IMR-90 (cell line): ENCODE measurements at places on chromosomes 1 and 21.

DNA sequence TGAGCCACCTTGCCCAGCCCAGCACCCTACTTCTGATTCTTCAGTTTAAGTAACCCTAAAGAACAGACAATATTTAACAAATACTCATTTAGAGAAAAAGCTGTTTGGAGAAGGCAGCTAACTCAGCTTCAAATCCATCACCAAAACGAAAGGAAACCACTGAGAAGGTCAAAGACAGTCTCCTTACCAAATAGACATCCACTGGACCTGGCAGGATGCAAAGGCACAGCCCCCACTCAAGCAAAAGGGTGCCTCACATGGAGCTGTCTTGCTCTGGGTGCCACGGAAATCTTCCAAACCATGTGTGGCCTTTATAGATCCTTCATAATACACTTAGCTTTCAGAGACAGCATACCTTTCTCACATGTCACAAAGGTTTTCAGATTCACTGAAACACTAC is 165.5 kb downstream of the RERE start:
- no peak for DNase-seq

DNA sequence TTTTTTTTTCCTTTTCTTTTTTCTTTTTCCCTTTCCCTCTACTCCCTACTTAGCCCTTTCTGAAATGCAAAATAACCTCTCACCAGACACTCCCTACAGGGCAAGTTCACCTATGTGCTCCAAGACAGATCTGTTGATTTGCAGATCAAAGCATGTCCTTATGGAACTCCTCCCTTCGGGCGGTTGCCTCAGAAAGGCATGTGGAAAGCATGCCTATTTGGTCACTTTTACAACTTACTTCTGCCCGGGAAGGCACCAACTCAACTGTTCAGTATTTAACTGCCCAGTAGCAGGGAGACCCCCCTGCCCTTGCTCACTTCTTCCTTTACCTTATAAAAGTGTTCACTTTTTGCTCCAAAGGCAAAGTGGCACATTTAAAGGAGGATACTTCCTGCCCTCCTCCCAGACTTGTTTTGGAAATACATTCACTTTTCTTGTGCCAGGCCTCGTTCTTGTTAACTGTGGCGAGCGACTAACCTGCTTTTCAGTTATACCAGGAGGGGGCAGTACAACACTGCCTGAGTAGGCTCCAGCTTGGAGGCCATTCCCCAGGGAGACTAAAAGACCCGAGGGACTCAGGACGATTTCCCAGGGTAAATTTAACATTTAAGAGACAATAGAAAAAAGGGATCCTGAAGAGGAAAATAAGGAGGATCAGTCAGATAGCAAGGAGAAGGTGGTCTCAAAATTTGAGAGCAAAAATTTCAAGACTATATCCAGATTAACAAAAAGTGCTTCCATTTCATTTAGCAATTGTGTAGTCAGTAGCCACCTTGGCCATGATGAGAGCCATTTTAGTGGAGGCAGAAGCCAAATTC is 12.3 kb upstream of the SLAMF7 start:
- peak; percentile 55 for DNase-seq

GRCh38 chr1:59482986-59483385 is 186.1 kb downstream of the FGGY start:
- no peak for DNase-seq

DNA sequence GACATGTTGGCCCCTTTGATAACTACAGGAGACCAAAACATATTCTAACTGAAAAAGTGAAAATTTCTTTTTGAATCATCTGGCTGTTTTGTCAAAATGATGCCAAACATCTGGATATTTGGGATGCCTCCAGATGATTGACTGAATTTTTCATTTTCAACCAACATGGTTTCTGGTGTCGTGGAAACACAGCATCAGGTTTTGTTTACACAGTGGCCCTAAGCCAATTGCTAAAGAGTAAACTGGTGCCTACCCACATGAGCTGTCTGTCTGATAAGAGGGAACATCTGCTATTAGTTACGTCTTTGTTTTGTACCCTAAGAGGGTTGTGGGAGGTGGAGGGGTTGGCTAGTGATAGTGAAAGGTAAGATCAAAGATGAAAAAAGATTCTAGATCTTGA is 204.8 kb downstream of the KCNK2 start:
- peak; percentile 22 for DNase-seq

- DNase-seq = peak; percentile 17
These were observed 15.0 kb upstream of the ERMAP start for GRCh38 chr1:42801832-42802473.

DNA sequence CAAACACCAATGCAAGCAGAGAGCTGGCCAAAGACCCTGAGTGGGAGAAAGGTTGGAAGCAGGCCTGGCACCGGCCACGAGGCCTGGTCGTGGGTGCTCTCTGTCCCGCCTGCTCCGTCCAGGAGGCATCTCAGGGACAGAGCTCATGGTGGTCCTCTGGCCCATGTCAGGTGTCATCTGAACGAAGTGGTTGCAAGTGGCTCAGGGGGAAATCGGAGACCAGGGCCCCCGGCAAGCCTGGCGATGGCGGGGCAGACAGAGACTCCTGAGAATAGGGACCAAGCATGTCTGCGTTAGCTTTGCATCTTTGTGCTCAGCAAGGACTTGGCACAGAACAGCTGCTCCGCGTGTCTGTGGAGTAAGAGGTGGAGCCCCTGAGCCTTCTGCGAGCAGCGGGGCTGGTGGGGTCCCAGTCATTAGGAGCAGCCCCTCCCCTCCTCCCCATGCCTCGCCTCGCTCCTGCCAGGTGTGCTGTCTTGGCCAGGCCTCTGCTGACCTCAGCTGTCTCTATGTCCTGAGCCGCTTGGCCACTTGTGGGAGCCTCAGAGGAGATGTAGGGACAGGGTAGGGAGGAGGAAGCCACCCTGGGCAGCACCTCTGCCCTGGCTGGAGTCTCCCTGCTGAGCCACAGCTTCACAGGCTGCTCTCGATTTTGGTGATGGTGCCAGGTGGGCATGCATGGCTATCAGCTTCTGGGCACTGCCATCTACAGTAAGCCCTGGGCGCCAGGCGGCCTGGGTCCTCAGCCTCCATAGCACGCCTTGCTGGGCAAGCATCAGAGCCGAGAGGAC is 362.9 kb upstream of the VAMP3 start:
- DNase-seq = no peak

GRCh38 chr1:50796272-50796671 is 163.8 kb downstream of the FAF1 start:
- no peak for DNase-seq

DNA sequence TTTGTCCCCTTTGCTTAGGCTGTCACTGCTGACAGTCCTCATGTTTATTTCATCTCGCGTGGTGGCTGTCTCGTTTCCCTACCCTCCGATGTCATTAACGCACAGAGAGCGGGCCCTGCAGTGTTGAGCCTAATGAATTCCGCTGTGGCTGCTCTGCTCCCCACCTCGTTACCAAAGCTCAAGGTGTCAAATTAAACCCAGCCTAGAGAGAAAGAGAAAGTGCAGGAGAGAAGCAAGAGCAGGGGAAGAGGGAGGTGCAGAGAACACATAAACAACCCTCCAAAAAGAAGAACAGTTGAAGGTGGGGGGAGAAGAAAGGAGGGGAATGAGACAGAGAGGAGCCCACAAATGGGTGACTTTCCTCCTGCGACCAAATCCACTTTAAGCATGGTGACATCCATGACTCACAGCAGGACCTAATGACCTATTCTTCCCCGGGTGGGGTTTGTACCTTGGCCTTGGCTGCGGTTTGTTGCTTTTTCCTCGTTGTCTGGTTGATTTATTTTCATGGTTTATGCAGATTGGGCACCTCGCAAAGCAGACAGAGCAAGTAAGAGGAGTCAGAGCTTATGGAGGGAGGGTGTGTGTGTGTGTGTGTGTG is 92.5 kb downstream of the PBX1 start:
- DNase-seq = peak; percentile 25

GRCh38 chr1:204278251-204278650 is 64.5 kb upstream of the GOLT1A start:
- DNase-seq = peak; percentile 36

GRCh38 chr1:109808703-109809102 is 45.0 kb upstream of the EPS8L3 start:
- DNase-seq = no peak

DNA sequence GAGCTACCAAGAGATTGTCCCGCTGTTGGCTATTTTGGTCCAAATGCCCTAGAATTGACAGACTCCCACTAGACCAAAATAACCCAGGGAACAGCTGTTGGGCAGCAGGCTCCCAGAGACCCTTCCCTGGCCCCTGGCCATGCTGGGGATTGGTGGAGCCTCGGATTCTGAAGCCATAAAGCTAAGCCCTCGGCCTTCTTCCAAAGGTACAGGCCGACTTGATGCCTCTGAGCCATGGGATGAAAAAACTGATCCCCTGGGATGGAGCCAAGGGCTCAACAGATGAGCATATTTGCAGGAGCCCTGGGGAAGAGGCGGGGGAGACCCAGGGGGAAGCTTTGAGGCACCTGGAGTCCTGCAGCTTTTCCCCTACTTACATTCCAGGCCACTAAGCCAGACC is 1.0 kb upstream of the LRRC38 start:
- DNase-seq = no peak

GRCh38 chr1:6984986-6985385 is 199.7 kb downstream of the CAMTA1 start:
- no peak for DNase-seq

- DNase-seq = peak; percentile 78
These were observed 173.0 kb downstream of the ADGRL4 start for GRCh38 chr1:78833491-78833890.

DNA sequence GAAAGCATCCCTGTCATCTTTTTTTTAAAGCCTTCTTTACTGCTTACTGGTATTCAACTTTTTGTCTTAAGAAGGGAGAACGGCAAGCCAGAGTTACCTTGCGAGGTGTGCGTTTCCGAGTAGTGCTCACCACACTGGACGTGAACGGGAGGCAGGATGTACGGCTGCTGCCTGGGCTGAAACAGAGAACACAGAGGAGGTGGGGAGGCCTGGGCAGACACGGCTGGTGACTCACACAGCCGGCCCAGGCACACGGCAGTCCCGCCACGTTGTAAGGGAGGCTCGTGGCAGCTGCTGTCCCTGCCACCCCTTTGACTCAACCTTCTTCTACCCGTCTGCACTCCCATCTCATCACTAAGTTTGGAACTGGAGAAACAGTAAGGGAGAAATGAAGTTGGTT is 105.8 kb downstream of the SMYD2 start:
- DNase-seq = peak; percentile 42

DNA sequence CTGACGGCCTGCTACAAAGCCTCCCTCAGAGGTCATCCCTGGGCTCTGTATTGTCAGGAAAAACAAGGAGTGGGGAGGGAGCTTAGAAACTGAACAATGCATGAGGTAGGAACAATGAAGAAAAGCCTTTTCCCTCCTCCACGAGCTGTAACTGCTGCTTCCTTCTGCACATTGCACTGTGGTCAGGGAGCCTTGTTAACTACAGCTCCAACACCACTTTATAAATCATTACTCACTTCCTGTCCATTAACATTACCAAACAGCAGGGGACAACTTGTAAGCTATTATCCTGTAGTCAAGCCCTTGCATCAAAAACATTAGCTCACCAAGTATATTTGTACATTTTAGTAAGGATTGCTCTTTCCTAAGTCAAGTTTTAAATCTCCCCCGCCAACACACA is 336.0 kb upstream of the NR5A2 start:
- DNase-seq = peak; percentile 82

DNA sequence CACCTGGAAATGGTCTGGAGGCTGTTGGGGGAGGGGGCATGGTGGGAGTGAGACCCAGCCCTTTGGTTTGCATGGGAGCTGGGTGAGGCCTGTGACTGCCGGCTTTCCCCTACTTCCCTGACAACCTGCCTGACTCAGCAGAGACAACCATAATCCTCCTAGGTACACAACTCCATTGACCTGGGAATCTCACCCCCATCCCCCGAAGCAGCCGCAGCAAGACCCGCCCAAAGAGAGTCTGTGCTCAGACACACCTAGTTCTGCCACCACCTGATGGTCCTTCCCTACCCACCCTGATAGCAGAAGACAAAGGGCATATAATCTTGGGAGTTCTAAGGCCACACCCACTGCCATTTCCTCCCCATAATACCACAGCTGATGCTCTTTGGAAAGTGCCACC is 168.6 kb downstream of the GIPC2 start:
- no peak for DNase-seq

- no peak for DNase-seq
These were observed 4.8 kb downstream of the MFSD2A start for GRCh38 chr1:39959651-39960333.

DNA sequence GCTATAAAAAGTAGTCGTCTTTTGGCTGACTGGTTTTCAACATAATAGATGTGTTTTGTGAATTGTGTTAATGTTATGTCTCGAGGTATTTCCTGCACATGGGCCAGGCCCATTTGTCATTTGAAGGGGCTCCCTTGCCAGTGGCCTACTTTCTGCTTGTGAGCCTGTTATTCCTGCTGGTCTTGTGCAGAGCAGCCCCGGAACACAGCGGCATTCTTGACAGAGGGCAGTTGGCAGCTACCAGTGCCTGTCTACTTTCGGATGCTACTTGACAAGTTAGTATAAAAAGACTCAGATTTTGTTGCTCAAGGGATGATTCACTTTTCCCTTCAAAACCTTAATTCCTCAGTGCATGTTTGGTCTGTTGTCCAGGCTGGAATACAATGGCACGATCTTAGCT is 28.5 kb downstream of the PGM1 start:
- DNase-seq = peak; percentile 54

GRCh38 chr1:35560256-35561225 is 2.9 kb downstream of the NCDN start:
- no peak for DNase-seq

- no peak for DNase-seq
These were observed 497 bp upstream of the IFNAR2 start for GRCh38 chr21:33229099-33229783.

DNA sequence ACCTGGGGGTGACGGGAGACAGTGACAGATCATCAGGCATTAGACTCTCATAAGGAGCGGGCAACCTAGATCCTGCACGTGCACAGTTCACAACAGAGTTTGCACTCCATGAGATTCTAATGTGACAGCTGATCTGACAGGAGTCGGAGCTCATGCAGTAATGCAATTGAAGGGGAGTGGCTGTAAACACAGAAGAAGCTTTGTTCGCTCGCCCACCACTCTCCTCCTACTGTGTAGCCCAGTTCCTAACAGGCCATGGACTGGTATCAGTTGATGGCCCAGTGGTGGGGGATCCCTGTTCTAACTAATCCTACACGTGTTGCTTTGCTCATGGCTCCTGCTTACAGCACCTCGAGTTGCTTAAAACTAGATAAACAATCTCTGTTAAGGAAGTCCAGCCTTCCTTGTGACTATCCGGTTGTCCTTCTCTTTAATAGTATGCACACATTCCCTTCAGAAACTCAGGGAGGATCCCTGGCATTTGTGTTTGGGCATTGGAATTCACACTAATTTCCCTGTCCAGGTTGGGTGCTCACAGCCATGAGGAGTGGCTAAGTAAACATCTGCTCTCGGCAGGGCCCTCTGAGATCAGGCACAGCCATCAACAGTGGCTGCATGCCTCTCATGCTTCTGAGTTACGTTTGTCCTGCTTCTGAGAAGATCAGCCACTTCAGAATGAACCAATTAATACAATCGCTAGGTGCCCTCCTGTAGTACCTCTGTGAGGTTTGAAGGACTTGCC is 21.1 kb upstream of the F3 start:
- DNase-seq = no peak

DNA sequence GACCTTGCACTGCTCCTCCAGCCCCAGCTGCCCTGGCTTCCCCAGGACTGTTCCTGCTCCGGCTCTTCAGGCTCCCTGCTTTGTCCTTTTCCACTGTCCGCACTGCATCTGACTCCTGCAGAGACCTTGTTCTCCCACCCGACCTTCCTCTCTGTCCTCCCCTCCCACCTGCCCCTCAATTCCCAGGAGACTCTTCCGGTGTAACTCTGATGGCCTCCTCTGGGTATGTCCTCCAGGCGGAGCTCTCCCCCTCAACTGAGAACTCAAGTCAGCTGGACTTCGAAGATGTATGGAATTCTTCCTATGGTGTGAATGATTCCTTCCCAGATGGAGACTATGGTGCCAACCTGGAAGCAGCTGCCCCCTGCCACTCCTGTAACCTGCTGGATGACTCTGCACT is 550 bp downstream of the ACKR1 start:
- DNase-seq = no peak
